Stimulated activated CD8-positive, alpha-beta memory T cell treated with anti-CD3 and anti-CD28 coated beads, Interleukin-15, amount 100 ng/mL, for 48 hours (primary cell): ENCODE measurements at places on chromosomes 7 and 10.
A peak's percentile ranks its signal among the peaks of the same experiment; 100 is the strongest.

- no peak for DNase-seq
These were observed 240.0 kb upstream of the RHOBTB1 start for GRCh38 chr10:61183967-61184366.

- no peak for DNase-seq
These were observed 372.3 kb upstream of the NRP1 start for GRCh38 chr10:33706746-33707145.

DNA sequence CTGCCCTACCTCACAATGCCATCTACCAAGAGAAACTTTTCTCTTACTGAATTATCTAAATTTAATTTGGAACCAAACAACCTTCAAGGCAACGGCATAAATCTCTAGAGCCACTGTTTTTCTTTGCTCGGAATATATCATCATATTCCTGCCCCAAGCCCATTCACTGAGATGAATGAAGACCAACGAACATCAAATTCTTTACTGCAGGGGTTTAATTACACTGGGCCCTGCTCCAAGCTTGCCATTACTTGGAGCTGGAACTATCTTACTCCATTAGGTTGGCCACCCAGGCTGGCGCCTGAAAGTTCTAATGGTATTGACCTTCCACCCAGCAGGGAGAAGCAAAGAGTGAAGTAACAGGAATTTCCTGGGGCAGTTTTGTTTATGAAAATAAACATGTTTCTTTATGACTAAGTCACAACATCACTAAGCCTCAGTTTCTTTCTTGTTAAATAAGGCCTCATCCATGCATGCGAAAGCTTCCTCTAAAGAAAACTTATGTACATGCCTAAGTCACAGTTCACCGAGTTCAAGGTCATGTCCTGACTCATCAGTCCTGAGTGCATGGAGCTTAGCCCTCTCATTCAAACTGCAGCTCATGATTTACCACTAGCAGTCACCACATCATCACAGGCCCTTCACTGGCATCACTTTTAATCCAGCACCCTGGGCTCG lies 42.1 kb upstream of the ANAPC16 start:
- DNase-seq: no peak

DNA sequence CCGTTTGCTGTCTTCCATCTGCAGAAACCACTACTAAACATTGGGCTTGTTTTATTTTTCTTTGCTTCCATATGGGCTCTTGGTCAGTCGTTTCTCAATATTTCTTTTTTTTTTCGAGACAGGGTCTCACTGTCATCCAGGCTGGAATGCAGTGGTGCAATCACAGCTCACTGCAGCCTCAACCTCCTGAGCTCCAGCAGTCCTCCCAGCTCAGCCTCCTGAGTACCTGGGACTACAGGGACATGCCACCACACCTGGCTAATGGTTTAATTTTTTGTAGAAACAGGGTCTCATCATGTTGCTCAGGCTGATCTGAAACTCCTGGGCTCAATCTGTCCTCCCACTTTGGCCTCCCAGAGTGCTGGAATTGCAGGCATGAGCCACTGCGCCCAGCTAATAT lies 163.1 kb downstream of the LYZL1 start:
- no peak for DNase-seq

DNA sequence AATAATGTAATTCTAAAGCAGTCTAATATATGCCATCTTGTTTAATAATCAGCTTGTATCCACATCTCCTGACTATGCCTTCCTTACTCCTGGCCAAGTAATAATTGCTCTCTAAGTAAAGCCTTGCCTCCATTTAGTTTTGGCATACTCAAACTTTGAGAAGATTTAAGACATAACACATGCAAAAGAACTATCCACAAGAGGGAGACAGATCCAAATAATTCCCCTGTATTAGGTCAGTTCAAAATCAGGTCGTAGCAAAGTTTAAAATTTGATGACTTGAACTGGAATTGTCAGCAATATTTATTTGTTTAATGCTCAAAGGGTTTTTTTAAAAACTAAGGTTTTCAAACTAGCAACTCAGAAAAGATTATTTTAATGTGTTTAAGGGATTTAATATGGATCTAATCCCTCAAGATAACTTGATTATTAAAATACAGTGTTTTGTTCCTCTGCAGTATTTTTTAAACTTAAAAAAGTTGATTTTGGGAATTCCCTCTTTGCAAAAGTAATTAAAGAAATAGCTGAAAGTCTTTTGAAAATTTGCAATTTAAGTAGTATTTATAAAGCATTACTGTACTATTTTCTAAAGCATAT lies 95.3 kb downstream of the HDAC9 start:
- no peak for DNase-seq

DNA sequence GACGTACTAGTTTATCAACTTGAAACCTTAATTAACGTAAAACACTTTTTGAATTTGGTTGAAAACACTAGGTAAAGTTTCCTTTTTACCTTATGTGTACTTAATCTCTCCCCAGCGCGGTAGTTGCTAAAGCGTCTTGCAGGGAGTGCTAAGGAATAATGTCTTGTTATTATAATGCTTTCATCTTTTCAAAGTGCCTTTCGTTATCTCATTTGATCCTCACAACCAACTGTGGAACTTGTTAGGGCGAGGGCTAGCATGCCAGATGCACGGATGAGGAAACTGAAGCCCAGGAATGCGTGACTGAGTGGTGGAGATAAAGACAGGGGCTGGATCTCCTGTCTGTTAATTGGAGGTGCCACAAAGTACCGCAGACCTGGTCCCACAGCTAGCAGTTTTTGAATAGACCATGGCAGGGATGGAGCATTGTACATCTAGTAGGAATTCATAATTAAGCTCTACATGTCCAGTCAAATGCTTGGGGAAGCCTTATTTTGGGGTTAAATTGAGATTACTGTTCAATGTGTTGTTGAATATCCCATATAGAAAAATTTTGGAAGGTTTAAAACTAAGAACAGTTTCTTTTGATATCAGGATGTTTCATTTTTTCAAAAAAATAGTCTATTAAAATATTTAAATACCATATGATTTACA lies 234.3 kb downstream of the SH2D4B start:
- DNase-seq: no peak

- DNase-seq: no peak
These were observed 8.4 kb downstream of the GIGYF1 start for GRCh38 chr7:100685631-100686145.

DNA sequence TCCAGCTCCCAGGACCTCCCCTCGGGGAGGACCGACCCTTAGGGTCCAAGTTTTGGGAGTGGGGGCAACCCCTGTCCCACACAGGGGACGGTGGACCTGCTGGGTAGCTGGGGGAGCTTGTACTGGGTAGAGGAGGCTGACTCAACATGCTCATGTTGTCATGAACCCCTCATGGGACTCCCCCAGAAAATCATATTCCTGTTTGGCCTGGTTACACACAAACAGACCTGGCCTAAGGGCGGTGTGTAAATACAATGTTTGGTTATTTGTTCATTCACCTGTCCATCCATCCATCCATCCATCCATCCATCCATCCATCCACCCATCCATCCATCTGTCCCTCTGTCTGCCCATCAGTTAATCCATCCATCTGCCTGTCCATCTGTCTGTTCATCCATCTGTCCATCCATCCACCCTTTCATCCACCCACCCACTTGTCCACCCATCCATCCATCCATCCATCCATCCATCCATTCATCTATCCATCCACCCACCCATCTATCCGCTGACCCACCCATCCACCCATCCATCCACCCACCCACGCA lies 92.9 kb downstream of the DNAJB6 start:
- no peak for DNase-seq

- no peak for DNase-seq
These were observed 71.0 kb downstream of the GNAT3 start for GRCh38 chr7:80440883-80441282.

- DNase-seq: no peak
These were observed 62.5 kb upstream of the PALS2 start for GRCh38 chr7:24510759-24511158.

GRCh38 chr10:110817614-110818013 lies 54.1 kb upstream of the PDCD4 start:
- no peak for DNase-seq

- DNase-seq: no peak
These were observed 18.7 kb downstream of the ECHDC3 start for GRCh38 chr10:11760861-11761260.

- no peak for DNase-seq
These were observed 341.5 kb downstream of the PHTF2 start for GRCh38 chr7:78140109-78140508.

- DNase-seq: no peak
These were observed 59.5 kb upstream of the C1QL3 start for GRCh38 chr10:16581202-16581601.

- no peak for DNase-seq
These were observed 19.4 kb downstream of the GSTO2 start for GRCh38 chr10:104288355-104288754.

DNA sequence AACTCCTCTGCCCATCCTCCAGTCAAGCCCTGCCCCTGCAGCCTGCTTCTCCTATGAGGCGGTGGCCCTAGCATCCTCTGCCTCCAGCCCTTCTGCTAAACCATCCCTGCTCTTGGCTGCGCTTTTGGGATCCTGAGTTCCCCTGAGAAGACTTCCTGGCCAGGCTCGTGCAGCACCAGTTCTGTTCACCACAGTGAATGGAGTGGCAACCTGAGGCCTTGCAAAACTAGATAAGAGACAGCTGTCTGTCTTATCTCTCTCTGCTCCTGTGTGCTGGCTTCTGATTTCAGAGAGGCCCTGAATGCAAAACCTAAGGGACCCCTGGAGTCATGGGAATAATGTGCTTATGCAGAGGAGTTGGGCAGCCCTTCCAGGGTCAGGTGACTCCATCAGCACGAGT lies 119.2 kb downstream of the TMEM178B start:
- DNase-seq: no peak

DNA sequence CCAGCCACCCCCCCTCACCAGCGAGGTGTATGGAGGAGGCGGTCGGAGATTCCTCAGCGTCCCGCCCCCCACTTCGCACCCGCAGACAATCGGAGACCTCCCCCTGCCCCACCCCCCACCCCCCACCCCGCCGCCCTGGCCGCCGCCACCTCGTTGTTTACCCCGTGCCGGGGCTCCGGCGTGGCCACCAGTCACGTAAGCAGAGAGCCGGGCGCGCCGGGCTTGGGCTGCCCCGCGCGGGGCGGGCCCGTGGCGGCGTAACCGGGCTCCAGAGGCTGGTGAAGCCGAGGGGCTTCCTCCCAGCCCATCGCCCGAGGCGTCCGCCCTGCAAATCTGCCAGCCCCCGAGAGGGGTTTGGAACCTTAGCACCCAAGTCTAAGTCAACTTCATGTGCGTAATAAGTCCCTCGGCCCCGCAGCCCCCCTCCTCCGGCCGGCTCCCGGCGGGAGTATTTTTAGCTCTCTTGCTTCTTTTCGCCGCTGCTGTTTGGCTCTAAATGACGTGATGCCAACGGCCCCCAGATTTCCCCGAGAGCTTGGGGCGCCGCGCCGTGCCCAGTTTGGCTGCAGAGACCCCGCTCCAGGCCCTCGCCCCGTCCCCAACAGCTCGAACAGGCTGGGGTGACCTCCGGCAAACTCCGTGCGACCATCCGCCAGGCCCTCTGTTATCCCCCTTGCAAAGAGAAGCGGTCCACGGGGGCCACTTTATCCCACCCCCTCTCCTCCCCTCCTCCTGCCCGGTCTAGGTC lies 2.7 kb downstream of the MXI1 start:
- peak; percentile 20 for DNase-seq

- DNase-seq: no peak
These were observed 873.9 kb downstream of the GRID1 start for GRCh38 chr10:85492684-85493083.
